ENCODE measurements at places on chromosomes 3 and 15. TPM values are rescaled to one million over a fixed set of nuclear protein-coding genes. Genes with fewer than 3 reads are reported as not detected.

PPP2R3A gene
- total RNA-seq: 98.1 TPM

GRCh38 chr3:43075904-43076661 is 29.8 kb downstream of the POMGNT2 start:
- DNase-seq: no peak

DNA sequence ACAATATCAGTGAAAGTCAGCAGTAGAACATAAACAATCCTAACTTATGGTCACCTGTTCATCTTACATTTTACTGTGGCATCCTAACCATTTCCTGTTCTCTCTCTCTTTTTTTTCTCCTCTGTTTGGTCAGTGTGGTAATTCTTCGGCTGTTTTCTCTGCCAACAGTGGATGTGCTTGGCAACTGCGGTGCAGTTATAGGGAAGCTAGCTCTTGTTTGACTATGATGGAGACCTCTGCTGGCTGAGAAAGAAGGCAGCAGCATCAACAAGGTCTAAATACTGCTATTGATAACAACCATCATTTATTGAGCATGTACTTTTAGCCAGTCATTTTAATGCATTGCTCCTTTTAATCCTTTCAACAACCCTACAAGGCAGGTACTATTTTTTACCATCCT is 723 bp upstream of the DRD3 start:
- no peak for DNase-seq

- DNase-seq: no peak
Observed at GRCh38 chr3:114850898-114851297, 296.2 kb downstream of the ZBTB20 start.

IL17RE gene
- 0.46 TPM for total RNA-seq

GRCh38 chr3:112085735-112086075 is 484 bp upstream of the C3orf52 start:
- no peak for DNase-seq

DNA sequence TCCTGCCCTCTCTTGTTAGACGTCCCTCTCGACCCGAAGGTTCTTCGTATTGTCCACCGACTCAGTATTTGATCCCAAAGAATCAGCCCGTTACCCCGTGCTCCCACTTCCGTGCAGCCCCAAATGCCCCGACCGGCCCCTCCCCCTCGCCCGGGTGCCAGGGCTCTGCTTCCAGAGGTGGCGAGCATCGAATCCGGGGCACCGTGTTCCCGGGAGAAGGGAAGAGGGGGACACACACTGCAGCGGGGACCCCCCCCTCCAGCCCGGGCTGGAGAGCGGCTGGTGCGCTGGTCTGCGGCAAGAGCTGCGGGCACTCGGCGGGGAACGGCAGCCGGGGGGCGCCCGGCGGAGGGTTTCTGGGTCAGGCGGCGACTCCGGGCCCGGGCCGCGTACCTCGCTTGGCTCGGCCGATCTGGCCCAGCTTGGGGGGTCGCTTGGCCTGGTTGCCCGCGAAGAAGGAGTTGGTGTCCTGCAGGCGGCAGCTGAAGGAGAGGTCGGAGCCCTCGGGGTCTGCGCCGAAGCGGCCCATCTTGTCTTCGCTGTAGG is 556 bp downstream of the CAMK2N2 start:
- DNase-seq: no peak

DNA sequence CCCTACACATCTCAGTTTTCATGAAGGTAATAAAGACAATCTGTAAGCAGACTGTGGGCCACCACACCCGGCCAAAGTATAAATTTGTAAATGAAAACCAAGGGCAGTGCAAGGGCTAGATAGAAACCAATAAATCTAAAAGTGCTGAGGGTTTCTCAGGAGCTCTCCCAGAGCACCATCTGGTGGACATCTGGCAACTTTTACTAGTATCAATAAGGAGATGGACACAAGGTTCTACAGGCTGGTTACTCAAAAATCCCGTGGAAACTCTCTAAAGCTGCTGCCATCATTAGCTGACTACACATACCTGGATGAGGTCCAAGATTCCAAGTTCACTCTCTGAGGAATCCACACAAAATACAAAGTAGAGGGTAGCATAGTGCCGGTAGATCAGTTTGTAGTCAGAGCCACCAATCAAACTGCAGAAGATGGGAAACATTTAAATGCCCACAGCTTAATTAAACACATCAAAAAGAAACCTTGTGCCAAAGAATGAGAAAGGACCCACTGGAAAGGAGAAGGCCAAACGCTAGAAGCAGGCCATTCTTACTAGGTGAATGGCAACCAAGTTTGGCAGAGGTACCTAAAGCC is 5.5 kb downstream of the AP3S2 start:
- DNase-seq: no peak

GRCh38 chr15:49718234-49718633 is 97.4 kb downstream of the DTWD1 start:
- DNase-seq: no peak

All from Right ventricle myocardium superior (tissue), 1 donor.